EL (cell line): ENCODE measurements at places on chromosomes 1 and 21.

DNA sequence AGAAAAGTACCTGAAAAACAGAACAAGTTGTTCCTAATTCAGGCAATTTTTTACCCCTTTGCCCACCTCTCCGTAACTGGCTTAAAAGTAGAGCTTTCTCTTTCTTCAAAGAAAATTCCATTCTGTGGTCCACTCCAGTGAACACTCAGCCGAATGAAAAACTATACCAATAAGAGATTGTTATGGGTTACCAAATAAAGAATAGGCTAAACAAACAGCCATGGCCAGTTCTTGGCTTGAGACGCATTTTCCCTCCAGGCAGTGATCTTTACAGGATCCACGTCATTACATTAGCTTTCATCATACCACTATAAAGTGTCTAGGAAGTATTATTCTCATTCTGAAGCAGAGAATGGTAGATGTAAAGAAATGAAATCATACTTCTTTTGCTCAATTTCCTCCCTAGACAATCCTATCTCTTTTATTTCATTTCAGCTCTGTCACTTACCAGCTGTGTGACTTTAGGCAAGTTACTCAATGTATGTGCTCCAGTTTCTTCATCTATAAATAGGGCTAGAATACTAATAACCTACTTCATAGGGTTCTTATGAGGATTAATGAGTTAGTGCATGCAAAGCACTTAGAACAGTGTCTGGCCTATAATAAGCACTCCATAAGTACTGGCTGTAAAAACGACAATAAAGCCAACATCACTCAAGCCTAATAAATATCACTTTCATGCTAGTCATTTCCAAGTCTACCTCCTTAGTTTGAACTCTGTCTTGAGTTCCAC lies 26.5 kb upstream of the TRIM45 start:
- peak; percentile 84 for DNase-seq

- DNase-seq: no peak
Observed at GRCh38 chr1:247491328-247491727, 33.4 kb upstream of the OR2B11 start.

- DNase-seq: no peak
Observed at GRCh38 chr1:19547814-19548213, 62.5 kb upstream of the CAPZB start.

GRCh38 chr1:5810553-5811270 lies 181.5 kb downstream of the NPHP4 start:
- no peak for DNase-seq

DNA sequence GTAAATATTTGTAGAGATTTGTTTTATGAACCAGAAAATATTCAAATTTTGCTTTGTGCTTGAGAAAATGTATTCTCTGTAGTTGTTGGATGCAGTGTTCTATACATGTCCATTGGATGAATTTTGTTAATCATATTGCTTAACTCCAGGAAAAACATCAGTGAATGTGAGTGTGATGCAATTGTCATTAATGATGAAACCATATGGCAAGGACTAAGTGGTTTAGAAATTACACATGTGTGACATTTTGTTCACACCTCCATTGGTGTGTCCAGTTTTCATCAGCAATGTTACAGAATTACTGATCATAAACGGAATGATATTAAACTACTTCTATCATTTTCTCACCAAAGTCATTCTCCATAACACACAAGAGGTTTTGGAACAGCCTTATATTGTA lies 151.8 kb upstream of the ST6GALNAC5 start:
- no peak for DNase-seq

DNA sequence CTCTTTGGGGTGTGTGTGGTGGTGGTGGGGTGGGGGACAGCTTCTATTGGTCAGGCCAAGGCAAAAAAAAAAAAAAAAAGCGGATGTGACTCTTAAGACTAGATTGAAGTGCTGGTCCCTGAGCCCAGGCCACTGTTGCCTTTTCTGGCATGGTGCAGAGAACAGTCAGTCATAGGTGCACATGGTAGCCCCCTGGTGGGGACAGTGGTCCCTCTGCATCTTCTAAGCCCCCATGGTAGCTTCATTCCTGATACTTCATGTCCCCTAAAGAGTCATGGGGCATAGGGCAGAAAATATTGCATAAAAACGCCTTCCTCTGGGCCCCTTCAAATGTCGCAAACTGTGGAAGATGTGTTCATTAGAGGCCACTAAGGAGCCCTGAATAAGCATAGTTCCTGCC lies 371.8 kb downstream of the NPHP4 start:
- DNase-seq: no peak

- peak; percentile 58 for DNase-seq
Observed at GRCh38 chr21:37370152-37371040, 3.8 kb downstream of the DYRK1A start.

GRCh38 chr1:91404151-91405012 lies at the start of gene HFM1:
TSS of gene HFM1 (minus strand) at chr1:91404837. CDS start at chr1:91401082, 3,755 bp downstream.
- DNase-seq: peak; percentile 74

DNA sequence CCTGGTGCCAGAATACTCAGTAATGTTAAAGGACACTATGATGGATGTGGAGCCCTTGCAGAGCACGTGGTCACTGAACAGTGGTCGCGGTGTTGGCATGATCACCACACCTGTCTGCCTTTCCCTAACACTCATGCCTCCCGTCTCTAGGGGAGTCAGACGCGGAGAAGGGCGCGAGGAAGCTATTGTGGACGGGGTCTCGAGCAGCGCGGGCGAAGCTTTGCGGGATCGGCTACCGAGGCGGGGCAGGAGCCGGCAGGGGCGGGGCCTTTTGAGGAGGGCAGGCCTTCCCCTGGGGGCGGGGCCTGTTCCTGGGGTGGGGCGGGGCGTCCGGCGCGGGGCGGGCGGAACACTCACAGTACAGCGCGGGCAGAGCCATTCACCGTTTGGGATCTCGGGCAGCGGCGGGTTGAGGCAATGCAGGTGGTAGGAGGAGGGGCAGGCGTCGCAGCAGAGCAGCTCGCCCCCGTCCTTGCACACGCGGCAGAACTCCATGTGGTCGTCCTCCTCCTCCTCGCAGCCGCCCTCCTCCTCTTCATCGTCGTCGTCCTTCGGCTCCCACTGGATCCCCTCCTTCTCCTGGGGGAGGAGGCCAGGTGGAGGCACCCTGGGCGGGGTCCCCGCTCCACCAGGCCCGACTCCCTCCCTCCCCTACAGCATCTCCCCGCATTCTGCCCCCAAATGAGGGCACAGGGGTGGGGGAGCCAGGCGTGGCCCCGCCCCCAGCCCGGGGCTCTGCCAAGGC lies 31.5 kb downstream of the CHD5 start:
- DNase-seq: peak; percentile 24

GRCh38 chr1:87044424-87044823 lies 130.0 kb downstream of the HS2ST1 start:
- no peak for DNase-seq

- DNase-seq: no peak
Observed at GRCh38 chr21:34017039-34017961, 56.1 kb upstream of the MRPS6 start.

DNA sequence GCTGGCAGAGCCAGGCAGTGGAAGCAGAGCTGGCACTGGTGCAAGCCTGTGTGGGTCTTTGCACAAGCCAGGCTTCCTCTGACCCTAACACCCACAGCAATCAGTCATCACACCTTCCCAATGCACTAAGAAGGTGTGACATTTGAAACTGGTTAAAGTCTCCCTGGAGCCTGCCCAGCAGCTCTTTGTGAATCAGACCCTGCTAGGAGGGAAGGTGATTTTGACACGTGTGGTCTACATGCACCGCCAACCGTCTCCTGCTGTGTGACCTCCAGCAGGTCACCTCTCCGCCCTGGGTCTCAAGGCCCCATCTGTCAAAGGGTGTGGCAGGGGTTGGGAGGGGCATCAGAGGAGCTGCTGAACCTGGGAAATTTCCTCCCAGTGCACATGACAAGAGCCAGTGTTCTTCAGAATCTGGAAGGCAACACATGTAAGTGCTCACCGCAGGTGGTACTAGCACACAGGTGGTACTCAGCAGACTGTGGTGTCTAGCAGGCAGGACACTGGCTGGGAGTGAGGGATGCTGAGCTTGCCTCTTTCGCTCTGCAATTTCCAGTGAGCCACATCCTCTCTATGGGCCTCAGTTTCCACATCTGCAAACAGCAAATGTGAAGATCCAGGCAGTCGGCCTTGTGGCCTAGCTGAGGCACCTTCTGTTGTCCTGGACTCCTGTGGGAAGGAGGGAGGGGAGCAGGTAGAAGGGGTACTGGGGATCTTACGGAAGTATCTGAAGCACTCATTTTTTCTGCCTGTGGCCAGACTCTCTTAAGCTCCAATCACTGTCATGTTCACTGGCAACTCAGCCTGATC lies 123.2 kb downstream of the DMRTB1 start:
- no peak for DNase-seq

GRCh38 chr1:54848134-54848948 lies 38.7 kb downstream of the DHCR24 start:
- DNase-seq: no peak

DNA sequence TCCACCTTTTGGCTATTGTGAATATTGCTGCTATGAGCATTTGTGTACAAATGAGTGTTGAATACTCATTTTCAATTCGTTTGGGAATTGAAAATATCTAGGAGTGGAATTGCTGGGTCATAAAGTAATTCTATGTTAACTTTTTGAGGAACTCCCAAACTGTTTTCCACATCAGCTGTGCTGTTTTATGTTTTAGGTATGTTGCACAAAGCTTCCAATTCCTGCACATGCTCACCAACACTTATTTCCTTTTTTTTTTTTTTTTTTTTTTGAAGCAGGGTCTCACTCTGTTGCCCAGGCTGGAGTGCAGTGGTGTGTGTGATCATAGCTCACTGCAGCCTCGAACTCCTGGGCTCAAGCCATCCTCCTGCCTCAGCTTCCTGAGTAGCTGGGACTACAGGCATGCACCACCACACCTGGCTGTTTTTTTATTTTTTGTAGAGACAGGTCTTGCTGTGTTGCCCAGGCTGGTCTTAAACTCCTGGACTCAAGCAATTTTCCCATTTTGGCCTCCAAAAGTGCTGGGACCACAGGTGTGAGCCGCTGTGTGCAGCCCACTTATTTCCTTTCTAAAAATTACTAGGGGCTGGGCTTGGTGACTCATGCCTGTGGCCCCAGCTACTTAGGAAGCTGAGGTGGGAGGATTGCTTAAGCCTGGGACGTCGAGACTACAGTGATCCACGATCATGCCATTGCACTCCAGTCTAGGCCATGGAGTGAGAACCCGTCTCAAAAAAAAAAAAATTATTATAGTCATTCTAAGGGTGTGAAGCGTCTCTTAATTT lies 33.4 kb downstream of the TMCC2 start:
- peak; percentile 73 for DNase-seq

- DNase-seq: no peak
Observed at GRCh38 chr1:67190942-67191341, 24.7 kb downstream of the IL23R start.

DNA sequence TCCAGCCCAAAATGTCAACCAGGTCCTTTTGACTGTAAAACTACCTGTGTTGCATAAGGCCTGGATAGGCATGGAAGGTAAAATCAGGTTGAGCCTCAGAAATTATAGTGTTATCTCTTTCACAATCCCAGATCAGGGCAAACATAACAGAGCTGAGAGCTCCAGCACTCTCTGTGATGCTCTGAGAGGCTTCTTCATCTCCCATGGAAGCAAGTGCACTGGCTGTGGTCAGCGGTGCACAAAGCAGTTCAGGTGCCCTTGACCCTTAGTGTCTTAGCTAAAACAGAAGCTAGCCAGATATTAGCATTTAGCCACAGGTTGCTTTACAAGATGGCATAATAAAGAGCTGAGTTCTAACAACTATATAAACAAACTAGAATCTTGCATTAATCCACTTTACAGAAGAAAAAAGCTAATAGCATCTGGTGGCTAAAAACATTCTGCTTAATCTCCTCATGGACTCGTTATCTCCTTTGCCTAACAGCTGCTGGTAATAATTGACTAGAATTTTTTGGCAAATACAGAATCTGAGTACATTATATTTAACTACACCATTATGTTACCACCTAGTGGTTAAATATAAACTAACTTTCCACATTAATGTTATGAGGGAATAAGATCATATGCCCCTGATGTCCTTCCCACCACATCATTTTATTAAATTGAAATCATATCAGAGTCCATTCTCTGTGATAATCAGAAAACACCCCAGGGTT lies 25.6 kb upstream of the POGK start:
- DNase-seq: no peak

DNA sequence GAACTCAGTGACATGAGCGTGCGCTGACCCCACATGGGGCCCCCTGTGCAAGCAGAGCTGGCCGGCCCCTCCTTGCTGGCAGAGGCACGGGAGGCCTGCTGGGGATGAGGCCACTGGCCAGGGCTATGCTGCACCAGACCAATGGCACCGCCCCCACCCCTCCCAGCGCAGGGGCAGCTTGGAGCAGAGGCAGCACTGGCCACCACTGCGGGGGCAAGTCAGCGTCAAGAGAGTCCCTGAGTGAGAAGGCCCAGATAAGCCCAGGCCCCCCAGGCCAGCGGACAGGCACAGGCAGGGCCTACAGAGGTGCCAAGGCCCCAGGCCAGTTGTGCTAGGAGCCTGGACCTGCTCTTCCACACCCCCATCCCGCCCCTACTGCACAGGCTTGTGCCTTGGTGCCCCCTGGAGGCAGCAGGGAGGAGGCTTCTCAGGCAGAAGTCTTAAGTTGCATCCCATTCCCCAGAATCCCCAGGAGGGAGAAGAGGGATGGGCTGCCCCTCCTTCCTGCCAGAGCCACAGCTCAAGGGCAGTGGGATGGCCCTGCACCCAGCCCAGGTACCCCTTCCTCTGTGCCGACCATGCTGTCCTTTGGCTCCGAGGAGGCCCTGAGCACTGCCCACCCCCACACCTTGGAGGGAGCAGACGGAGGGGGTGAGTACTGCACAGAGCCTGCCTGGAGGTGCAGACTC lies 35.8 kb downstream of the EPHX1 start:
- DNase-seq: peak; percentile 68

- DNase-seq: no peak
Observed at GRCh38 chr1:7554385-7555235, 216.5 kb upstream of the VAMP3 start.

DNA sequence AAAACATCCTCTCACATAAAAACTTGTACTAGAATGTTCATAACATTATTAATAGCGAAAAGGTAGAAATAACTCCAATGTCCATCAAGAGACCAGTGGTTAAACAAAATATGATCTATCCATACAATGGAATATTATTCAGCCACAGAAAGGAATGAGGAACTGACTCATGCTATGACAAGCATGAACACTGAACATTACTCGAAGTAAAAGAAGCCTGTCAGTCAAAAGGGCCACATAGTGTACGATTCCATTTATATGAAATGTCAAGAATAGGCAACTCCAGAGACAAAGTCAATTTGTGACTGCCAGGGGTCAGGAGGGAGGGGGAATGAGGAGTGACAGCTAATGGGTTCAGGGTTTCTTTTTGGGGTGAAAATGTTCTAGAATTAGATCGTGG lies 2.3 kb downstream of the VPS26C start:
- no peak for DNase-seq

DNA sequence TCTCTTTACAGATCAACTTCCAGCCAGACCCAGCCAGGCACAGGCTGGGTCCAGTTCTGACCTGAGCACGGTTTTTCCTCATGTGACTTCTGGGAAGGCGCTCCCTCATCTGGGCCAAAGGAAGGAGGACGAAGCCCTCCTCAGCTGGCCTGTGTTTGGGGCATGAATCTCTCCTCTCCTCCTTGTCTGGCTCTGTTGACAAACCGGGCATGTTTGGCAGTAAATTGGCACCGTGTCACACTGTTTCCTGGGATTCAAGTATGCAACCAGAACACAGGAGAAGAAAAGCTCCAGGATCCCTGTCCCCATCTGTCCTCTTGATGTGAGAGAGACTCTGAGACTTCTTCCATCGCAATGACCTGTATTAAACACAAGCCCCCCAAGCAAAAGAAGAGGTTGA lies 18.3 kb downstream of the NECAP2 start:
- no peak for DNase-seq

- no peak for DNase-seq
Observed at GRCh38 chr1:47452426-47452825, 14.6 kb downstream of the FOXD2 start.
